Activated T-cell treated with anti-CD3 and anti-CD28 coated beads for 24 hours (primary cell): ENCODE measurements at places on chromosomes 5 and 9.

GRCh38 chr5:109697339-109697738, 7.6 kb downstream of the MAN2A1 start:
- DNase-seq, result no peak

- no peak for DNase-seq
Measured at GRCh38 chr5:31119938-31120641, 73.4 kb upstream of the CDH6 start.

- no peak for DNase-seq
Measured at GRCh38 chr9:107683566-107683965, 194.0 kb upstream of the KLF4 start.

DNA sequence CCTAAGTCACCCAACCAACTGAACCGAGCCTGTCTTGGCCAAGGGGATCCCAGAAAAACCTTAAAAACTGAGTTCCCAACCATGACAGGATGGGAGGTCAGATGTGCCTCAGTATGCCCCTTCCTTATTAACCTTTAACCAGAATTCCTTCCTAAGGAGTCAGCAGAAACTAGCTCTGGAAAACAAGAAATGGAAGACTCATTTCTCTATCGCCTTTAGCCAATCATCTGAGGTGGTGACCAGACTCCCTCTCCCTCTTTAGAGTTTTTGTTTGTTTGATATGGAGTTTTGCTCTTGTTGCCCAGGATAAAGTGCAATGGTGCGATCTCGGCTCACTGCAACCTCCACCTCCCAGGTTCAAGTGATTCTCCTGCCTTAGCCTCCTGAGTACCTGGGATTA, 37.5 kb downstream of the SLC28A3 start:
- DNase-seq, result no peak

GRCh38 chr5:7960142-7960541, 91.2 kb downstream of the MTRR start:
- no peak for DNase-seq

DNA sequence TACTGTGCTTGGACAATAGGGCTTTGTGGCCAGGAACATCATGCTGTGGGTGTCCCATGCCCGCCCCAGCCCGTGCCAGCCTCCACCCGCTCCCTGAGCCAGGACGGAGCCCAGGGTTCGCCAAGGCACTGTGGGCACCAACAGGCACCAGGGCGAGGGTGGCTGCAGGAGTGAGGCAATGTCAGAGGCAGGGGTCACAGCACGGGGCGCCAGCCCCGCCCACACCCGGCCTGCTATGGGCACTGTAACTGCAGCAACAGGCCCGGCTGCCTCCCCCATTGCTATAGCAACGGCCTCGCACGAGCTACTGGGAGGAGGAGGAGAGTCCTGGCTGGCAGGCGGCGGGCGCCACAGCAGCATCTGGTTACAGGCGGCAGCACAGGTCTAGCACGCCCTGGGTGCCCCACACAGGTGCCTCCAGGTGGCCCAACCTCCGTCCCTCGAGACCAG, 2.5 kb downstream of the ABCA2 start:
- DNase-seq, result no peak

- DNase-seq, result no peak
Measured at GRCh38 chr9:15606643-15607472, 54.0 kb downstream of the CCDC171 start.

DNA sequence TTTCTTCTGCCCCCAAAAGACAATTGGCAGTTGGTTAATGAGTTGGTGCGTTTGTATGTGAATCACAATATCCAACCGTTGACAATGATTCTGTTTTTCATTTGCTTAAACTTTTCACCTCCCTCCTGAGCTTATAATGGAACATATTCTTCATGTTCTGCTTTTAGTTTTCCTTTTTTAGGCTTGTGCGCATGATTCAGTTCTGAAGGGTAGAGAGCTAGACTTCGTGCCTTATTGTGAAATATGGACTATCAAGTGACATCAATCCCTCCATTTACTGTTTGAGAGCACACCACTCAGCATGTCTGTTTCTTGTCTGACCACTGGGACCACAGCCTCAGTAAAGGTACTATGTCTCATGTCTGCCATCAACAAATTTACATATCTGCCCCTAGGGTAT, 30.5 kb upstream of the LPAR1 start:
- DNase-seq, result no peak

DNA sequence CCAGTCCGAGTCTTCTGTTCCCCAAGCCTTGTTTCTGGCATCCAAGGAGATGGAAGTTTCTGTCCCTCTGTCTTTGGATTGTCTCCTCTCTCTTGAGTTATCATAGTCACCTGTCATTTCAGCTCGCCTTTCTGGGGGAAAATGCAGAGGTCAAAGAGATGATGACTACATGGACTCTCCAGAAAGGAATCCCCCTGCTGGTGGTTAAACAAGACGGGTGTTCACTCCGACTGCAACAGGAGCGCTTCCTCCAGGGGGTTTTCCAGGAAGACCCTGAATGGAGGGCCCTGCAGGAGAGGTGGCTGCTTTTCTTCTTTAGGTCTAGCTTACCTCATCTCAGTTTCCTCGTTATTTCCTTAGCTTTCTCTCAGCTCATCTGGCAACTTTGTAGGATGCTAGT, 25.1 kb downstream of the ERAP2 start:
- DNase-seq, result no peak

DNA sequence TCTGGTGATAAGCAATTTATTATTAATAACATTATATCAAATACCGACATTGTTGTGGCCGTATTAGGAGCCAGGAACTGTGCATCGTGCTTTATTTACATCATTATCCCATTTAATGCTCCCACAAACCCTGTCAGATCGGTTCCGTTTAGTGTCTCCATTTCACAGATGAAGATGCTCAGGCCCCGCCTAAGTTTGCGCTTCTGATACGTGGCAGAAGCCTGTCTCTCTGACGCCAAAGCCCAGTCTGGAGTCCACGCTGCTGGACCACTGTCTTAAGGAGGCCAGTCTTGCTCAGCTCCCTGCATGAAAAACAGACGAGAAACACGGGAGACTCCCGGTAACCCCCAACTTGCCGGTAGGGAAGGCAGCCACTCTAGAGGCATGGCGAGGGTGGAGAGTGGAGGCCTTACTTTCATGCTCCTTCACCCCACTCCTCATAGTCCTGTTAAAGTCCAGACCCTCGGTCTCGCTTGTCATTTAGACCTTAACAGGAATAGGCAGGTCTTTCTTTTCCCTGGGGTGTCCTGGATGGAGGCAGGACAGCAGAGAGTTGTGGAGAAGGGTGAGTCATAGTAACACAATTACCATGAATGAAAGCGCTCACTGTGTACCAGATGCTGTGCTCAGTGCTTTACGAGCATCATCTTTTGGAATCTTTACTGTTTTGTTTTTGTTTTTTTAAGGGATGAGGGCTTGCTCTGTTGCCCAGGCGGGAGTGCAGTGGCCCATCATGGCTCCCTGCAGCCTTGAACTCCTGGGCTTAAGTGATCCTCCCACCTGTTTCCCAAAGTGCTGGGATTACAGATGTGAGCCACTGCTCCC, 872 bp downstream of the TXNDC15 start:
- peak; percentile 20 for DNase-seq

GRCh38 chr5:96716007-96716406, 53.8 kb downstream of the CAST start:
- DNase-seq, result no peak

DNA sequence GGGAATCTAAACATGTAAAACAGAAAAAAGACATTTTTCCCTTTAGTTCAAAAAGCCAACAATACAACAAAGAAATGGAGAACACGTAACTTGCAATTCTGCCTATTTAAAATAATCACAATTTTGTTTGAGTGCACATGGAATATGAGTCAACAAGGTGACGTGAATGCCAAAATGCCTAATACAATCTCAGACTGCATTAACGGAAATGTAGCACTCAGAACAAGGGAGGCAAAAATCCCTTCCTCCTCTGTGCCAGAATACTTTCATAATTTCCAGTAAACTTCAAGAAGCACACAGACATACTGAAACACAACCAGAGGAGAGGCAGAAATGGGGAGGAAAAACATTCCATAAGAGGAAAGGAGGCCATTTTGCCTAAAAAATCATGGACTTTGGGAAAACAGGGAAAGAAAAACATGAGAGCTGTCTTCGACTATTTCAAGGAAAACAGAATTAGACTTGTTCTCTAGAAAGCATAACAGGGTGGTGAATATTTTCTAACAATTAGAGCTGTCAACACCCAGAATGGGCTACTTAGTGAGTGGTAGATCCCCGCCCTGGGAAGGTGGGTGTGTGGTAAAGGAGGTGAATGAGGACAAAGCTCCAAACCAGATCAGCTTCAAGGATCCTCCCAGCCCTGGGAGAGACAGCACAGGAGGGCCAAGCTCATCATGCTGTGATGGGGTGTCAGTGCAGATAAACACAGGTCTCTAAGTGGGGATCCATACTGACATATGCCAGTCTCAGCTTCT, 48.2 kb downstream of the ABCA1 start:
- DNase-seq, result no peak

DNA sequence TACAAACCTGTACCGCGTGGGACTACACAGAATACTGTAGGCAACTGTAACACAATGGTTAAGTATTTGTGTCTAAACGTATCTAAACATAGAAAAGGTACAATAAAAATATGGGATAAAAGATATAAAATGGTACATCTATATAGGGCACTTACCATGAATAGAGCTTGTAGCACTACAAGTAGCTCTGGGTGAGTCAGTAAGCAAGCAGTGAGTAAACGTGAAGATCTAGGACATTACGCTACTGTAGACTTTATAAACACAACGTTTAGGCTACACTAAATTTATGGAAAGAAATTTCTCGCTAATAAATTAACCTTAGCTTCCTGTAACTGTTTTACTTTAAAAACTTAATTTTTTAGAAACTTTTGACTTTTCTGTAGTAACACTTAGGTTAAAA, 46.5 kb downstream of the MRPS27 start:
- no peak for DNase-seq
